ENCODE measurements at places on chromosomes 2 and 18.
A peak's percentile ranks its signal among the peaks of the same experiment; 100 is the strongest.

GRCh38 chr2:119748135-119748534 lies 11.6 kb upstream of the PTPN4 start:
- no peak for DNase-seq

GRCh38 chr2:57397550-57398360 lies 648.9 kb upstream of the VRK2 start:
- DNase-seq, result no peak

- DNase-seq, result no peak
Observed at GRCh38 chr2:97935719-97936161, 60.0 kb downstream of the TMEM131 start.

GRCh38 chr2:226676618-226677017 lies 123.0 kb downstream of the IRS1 start:
- no peak for DNase-seq

GRCh38 chr2:42464631-42465030 lies 29.2 kb downstream of the KCNG3 start:
- no peak for DNase-seq

GRCh38 chr2:231821908-231822307 lies 35.7 kb downstream of the COPS7B start:
- DNase-seq, result no peak

- DNase-seq, result no peak
Observed at GRCh38 chr2:168705534-168706470, 96.6 kb upstream of the NOSTRIN start.

- no peak for DNase-seq
Observed at GRCh38 chr2:101806123-101806522, 108.6 kb downstream of the MAP4K4 start.

GRCh38 chr2:71082402-71083252 lies 14.2 kb downstream of the NAGK start:
- DNase-seq, result peak; percentile 67

- peak; percentile 2 for DNase-seq
Observed at GRCh38 chr2:120390381-120391055, 44.6 kb downstream of the INHBB start.

DNA sequence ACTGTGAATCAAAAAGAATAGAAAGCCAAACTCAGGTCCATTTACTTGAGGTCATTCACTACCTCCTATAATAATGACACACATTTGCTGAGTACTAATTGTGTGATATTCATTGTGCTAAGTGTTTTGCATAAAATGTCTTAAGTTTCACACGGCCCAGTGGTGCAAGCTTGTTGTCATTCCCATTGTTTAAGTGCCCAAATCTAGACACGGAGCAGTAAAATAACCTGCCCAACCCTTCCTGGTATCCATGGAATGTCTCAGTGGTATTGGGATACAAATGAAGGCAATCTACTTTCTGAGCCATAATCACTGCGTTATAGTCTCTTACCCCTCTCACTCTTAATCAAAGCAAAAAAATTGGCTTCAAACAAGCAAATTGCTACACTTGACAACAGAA lies 233.3 kb downstream of the NCKAP5 start:
- no peak for DNase-seq

DNA sequence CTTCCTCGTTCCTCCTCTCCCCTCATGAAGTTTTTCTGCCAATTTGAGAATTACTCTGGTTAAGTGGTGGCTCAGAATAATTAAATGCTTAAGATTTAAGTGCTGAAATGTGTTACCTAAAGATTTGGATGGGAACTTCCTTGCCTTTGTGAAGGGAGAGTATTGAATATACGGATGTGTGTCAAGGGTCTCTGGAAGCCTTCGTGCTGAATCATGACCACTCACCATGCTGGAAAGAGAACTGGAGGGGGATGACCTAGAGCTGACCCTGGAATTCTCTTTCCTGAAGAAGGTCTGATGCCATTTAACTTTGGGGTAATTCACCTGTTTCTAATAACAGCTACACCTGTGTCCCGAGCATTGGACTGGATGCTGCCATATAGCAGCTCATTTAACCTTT lies 2.2 kb downstream of the MOCOS start:
- no peak for DNase-seq

- DNase-seq, result no peak
Observed at GRCh38 chr2:17976871-17977746, 98.6 kb downstream of the KCNS3 start.

GRCh38 chr2:211957799-211958198 lies 580.8 kb downstream of the ERBB4 start:
- no peak for DNase-seq

DNA sequence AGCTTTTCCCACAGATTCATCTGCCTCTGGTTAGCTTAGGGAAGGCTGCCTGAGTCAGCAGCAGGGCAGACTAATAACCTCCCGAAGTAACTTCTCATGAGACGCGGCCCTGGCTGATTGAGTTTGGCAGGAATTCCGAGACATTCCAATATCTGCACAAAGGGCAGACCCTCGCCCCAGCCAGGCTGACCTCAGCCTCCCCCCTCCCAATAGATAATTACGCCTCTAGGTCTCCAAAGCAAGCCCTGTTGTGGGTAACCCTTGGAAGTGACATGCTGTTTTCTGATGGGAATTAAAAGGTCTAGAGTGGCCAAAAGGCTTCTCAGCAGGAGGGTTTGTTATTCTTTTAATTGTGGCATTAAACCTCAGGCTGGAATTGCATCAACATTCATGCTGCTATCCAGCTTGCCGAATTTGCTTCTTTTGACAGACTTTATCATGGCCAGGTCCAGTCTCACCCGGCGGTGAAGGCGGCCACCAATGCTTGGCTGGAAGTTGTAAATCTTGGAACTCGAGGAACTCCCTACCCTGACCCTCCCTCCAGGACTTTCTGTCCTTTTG lies 98.0 kb upstream of the SLC14A2 start:
- DNase-seq, result no peak

DNA sequence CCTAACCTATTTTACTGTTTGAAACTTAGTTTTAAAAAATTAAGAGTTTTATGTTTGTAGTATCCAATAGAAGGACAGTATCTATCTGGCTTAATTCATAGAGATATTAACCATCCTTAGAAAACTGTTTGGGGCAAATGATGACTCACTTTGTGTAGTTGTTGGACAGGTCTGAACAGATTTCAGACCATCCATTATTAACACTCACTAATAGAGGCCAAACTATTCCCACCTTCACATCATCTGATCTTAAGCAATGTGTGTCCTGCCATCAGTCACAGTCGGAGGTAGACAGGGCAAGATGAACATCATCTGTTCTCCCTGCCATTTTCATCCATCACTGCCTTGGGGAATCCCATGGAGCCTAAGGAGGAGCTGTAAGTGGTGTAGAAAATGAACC lies 164.6 kb upstream of the DCC start:
- no peak for DNase-seq

DNA sequence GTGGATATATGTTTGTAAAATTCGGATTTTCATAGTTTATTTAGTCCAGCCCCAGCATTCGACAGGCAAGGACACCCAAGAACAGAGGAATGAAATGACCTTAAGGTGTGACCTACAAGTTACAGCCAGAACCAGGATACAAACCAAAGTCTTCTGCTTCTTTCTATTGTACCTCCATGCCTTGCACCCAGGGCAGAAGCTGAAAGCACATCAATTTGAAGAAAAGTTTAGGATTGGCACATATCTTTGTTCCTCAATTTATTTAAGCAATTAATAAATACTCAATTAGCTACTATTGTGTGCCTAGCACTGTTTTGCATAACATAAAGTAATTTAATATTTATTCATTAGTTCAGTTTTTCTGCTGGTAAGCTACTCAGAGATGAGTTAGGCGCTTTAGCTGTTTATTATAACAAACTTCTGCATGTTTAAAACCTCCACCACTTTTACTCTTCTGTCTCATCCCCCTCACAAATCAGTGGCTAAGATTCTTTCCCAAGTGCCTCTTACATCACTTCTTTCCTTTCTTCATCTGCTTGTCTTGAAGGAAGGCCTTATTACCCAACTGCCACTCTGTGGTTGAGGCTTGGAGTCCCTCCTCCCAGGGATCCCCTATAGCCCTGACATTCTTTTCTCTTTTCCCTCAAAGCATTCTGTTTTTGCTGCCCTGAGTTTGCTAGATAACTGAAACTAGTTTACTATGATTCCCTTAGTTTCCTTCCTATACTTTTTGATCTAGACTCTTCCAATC lies 37.1 kb upstream of the DARS1 start:
- no peak for DNase-seq

GRCh38 chr18:75222407-75222806 lies 11.8 kb downstream of the TSHZ1 start:
- no peak for DNase-seq

DNA sequence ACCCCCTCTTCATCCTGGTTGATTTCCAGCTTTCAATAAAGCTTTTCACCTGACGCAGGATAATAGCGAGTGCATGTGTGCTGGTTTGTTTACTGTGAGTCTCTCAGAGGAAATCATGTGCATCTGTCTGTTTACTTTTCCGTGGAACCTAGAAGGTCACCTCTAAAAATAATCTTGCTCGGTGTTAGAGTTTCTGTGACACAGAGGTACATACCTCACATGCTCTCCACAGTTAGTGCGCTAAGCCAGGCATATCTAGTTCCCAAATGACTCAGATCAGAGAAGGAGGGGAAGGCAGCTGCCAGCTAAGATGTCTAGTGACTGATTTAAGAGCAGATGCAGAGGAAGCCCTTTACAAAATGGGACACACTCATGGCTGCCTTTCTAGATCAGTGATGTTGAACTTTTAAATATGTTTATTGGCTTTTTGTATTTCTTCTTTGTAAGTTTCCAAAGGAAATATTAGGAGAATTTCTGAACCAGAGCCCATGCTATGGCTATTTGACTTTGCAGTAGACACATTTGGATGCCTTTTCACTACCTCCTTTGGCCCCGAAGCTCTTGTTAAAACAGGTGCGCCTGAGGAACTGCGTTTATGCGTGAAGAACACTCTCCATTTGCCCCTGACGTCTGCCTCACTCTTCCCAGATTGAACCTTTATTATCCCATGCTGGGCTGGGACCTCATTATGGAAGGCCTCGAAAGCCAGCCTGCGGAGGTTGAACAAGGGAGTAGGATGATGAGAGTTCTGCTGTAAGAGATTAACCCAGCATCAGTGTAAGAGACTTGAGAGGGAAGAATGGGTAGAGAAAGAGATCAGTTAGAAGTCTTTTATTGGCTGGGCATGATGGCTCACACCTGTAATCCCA lies 145.6 kb downstream of the FAM161A start:
- DNase-seq, result peak; percentile 31

- DNase-seq, result no peak
Observed at GRCh38 chr2:95012881-95013550, 12.5 kb upstream of the MAL start.

- no peak for DNase-seq
Observed at GRCh38 chr2:136016427-136016826, 31.0 kb upstream of the DARS1 start.

Data from activated CD4-positive, alpha-beta memory T cell treated with anti-CD3 and anti-CD28 coated beads, Interleukin-2, amount 10 ng/mL, durations not matched to agents 7 days and 5 days (primary cell).